Brain (organoid and tissue), 16 donors: ENCODE measurements at places on chromosomes 16 and 17. TPM values are rescaled to one million over a fixed set of nuclear protein-coding genes. Genes with fewer than 3 reads are reported as not detected.

The C17orf78 gene
- not detected for polyA plus RNA-seq

The BHLHA9 gene
- not detected for polyA plus RNA-seq

The CDRT15L2 gene
- not detected for polyA plus RNA-seq

The SOST gene
- not detected for polyA plus RNA-seq

DNA sequence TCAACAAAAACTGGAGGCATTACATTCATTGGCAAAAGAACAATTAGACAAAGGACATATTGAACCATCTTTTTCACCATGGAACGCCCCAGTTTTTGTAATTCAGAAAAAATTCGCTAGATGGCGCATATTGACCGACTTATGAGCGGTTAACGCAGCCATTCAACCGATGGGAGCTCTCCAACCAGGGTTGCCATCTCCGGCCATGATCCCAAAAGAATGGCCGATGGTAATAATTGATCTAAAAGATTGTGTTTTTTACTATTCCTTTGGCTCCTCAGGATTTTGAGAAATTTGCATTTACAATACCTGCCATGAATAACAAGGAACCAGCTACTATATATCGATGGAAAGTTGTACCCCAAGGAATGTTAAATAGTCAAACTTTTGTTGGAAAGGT, 21.4 kb downstream of the ALOX15B start:
- peak; percentile 94 for DNase-seq

GRCh38 chr17:21031756-21032396, 10.9 kb downstream of the USP22 start:
- DNase-seq = no peak

GRCh38 chr16:23258919-23259237, 43.2 kb upstream of the SCNN1B start:
- no peak for DNase-seq

- DNase-seq = peak; percentile 77
Observed at GRCh38 chr16:75789237-75789636, 62.9 kb upstream of the CPHXL start.

DNA sequence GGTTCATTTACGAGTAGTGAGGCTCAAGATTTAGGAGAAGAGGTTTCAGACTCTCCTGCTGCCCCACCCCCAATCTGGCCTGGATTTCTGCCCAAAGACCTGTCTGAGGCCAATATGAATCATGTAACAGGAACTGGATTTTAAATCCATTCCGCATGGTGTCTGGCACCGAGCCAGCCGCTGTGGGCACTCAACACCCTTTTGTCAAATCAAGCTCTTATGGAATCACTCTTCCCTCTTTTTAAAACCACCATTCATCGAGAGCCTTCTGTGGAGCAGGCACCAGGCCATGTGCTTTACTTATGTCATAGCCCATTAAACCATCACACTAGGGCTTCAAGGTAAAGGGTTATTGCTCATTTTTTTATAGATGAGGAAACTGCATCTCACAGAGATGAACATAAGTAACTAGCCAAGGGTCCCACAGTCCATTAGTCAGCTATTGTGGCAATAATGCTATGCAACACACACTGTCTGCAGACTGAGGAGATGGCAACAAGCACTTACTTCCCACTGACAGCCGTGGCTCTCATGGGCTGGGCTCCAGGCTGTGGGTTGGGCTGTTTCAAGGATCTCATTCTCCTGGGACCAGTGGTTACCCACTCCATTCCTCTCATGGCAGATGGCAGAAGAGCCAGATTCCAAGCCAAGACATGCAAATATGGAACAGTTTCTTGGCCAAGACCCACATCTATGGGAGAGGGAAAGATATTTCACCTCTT, 93.6 kb downstream of the WSCD1 start:
- peak; percentile 60 for DNase-seq

DNA sequence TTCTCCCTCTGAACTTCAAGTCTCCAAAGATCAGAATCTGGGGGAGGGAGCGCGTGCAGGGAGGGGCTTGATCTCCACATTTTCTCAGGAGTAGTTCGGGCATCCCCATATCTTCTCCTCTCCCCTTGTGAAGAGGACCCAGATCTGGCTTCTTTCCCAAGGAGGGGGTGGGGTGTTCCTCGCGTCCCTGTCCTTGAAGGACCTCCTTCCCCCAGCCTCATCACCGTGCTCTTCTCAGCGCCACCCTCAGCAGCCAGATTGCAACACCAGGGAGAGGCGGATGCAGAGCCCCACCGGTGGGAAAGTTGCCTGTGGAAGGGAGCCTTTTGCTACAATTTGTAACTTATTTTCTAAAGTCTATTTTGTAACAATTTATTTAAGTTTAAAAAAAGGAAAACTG, 5.7 kb downstream of the PRSS53 start:
- no peak for DNase-seq

- DNase-seq = no peak
Observed at GRCh38 chr17:30117675-30118081, 1.1 kb downstream of the NSRP1 start.

GRCh38 chr16:17369421-17370222, 101.1 kb downstream of the XYLT1 start:
- no peak for DNase-seq

GRCh38 chr16:85157372-85157771, 45.1 kb upstream of the CIBAR2 start:
- no peak for DNase-seq
